Heart left ventricle (tissue), 16 donors: ENCODE measurements at places on chromosomes 12 and 14. TPM values are rescaled to one million over a fixed set of nuclear protein-coding genes. Genes with fewer than 3 reads are reported as not detected.

DNA sequence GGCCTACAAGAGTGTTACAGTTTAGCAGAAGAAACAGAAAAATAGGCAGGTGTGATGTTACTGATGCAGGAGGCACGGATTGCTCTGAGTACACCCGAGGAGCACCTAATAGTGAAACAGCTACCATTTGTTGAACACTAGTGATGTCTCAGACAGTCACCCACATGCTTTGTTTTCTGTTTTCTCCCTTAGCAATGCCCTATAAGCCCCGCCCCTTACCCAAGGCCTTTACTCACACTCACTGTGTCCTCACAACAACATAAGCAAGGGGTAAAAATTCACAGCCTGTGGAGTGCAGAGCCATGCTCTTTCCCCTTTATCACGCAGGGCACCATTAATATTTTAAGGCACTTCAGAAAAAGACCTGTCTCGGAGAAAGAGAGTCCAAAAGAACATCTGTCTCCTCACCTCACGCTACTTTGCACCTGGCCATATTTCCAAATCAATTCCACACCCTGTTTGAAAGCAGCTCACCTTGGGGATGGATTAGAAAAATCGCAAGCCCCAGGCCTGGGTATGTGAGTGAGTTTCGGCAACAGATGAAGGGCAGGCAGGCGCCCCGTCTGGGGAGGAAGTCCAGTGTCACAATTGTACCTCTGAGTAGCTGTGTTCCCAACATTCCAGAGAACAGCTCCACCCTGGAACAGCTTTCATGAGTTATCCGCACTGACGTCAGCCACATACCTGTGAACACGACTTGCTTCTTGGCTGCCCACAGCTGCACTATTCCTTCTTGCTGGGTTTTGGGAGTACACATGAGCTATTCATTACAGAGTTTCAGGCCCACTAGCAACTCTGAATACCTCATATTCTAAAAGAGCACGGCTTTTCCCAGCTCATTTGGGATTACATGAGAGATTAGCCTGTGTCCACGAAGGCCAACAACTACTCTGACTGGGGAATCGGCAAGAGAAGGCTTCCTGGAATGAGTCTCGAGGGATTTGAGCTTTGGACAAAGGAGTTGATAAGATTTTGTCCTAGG lies 26.0 kb downstream of the MAPK1IP1L start:
- no peak for DNase-seq

Gene CATSPERB
- not detected for total RNA-seq

DNA sequence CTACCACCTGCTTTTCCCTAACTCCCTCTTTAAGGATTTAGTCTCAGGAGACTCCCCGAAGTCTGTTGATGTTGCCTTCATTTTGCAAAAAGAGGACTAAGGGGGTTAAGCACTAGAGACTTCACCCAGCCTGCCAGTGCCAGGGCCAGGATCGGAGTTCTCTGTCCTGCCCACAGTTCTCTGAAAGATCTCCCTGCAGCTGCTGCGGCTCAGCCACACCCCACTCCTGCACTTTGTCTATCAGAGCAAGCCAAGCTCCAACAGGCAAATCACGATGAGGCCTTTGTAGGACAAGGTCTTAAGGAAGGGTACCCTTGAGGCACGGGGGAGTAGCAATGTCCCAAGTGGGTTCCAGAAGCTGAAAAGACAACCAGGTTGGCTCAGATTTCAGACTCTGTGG lies 148.8 kb upstream of the EGLN3 start:
- DNase-seq, result no peak

GRCh38 chr14:104770851-104771272 lies 17.9 kb downstream of the SIVA1 start:
- DNase-seq, result no peak

- no peak for DNase-seq
Observed at GRCh38 chr12:92055877-92056276, 89.8 kb downstream of the BTG1 start.

GRCh38 chr12:127078577-127079350 lies 1188.2 kb upstream of the TMEM132C start:
- DNase-seq, result no peak

Gene KRT74
- total RNA-seq, result not detected

GRCh38 chr12:100326208-100326607 lies 30.7 kb upstream of the SLC17A8 start:
- no peak for DNase-seq

- DNase-seq, result no peak
Observed at GRCh38 chr14:50451854-50452253, 55.2 kb upstream of the CDKL1 start.

GRCh38 chr12:32124637-32125036 lies 18.0 kb downstream of the BICD1 start:
- DNase-seq, result no peak

- no peak for DNase-seq
Observed at GRCh38 chr12:124774054-124774461, 89.6 kb downstream of the SCARB1 start.

DNA sequence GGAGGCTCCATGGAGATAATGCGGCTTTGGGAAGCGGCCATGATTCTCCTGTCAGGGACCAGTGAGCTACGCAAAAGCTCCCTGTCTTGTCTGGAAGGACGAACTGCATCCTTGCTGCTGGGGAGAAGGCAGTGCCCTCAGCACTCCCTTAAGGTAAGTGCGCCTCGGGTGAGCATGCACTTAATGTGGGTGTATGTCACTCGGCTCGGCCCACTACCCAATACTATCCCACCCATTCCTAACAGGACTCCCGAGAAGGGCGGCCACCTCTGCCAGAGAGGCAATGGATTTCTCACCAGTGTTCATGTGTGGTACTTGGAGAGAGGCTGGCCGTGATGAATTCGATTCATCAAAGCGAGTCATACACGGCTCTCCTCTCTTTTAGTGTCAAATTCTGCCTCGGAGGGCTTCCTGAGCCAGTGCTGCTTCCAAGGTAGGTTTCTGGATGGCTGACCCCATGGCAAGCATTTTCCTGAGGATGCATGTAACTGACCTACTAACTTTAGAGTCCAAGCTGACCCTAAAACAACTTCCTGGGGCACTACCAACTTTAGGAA lies 151.7 kb upstream of the RTL1 start:
- peak; percentile 10 for DNase-seq

- DNase-seq, result no peak
Observed at GRCh38 chr12:46556105-46556559, 183.6 kb upstream of the SLC38A2 start.

Gene POU6F1
- total RNA-seq, result 8.4 TPM

Gene HSPA2
- 16.3 TPM for total RNA-seq

GRCh38 chr12:56679883-56680575 lies 8.1 kb downstream of the PTGES3 start:
- no peak for DNase-seq

Gene SYNE3
- 6.2 TPM for total RNA-seq

Gene ZBTB1
- 28.5 TPM for total RNA-seq

Gene INHBE
- not detected for total RNA-seq

GRCh38 chr14:102948698-102949061 lies 26.2 kb downstream of the AMN start:
- no peak for DNase-seq

DNA sequence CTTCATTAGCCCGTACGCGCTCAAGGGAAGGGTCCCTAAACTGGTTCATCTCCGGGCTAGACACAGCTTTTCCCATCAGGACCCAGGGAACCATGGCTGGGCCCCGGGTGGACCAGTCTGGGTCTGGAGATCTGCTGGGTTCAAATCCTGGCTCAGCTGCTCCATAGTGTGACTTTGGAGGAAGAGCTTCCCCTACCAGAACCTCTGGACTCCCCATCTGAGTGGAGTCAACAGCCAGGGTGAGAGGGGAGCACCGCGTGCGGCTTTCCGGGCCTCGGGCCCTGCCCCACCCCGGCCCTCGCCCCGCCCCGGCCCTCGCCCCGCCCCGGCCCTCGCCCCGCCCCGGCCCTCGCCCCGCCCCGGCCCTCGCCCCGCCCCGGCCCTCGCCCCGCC lies 41.2 kb downstream of the BEGAIN start:
- DNase-seq, result no peak

- DNase-seq, result no peak
Observed at GRCh38 chr12:95473231-95473883, 595 bp upstream of the METAP2 start.

DNA sequence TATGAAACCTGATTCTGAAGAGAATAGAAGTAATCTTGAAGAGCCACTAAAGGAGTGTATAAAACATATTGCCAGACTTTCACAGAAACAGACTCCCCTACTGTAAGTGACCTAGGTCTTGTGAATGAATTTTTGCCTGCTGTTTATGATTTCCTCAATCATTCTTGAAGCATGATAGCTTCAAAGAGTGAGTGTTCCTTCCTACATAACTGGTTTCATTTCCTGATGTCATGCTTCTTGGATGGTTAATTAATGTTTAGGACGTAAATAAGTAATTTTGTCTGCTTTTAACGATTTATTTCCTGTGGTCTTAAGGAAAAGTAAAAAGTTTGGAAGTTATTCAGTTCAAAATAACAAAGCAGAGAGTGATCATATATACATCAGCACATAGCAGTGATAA lies 129.8 kb downstream of the PIK3C2G start:
- no peak for DNase-seq

DNA sequence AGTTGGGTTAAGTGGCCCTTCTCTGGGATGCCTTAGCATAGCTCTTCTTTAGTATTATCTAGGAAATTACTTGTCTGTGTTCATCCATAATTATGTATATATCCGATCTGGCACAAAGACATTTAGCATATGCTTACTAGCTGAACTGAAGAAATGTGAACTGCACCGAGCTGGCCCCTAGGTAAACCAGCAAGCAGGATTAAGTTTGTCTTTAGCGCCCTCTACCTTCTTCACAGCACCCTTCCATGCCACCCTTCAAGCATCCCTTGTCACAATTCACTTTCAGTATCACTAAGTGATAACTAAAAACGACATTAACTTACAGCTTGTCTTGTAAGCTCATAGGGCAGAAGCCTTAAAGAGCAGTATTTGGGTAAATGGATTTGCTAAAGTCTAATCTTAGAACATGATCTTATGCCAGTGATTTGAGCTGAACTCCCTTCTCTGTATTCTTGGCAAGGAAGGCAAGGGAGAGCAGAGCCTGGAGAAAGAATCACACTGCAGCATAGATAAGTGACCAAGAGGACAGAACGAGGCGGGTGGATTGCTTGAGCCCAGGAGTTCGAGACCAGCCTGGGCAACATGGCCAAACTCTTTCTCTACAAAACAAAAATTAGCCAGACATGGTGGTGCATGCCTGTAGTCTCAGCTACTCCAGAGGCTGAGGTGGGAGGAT lies 2.6 kb upstream of the HAL start:
- no peak for DNase-seq

- no peak for DNase-seq
Observed at GRCh38 chr12:132243596-132244310, 85.6 kb downstream of the GALNT9 start.

Gene MEG3
- total RNA-seq, result 19.8 TPM

- DNase-seq, result no peak
Observed at GRCh38 chr14:93751946-93752655, 36.2 kb downstream of the PRIMA1 start.

- no peak for DNase-seq
Observed at GRCh38 chr12:106771425-106771824, 3.1 kb upstream of the RIC8B start.

Gene CHGA
- not detected for total RNA-seq

GRCh38 chr12:79558924-79559469 lies 131.8 kb downstream of the PAWR start:
- DNase-seq, result no peak

GRCh38 chr12:103676893-103677292 lies 89.8 kb downstream of the STAB2 start:
- DNase-seq, result no peak

- no peak for DNase-seq
Observed at GRCh38 chr12:22458298-22458937, 85.9 kb downstream of the C2CD5 start.

DNA sequence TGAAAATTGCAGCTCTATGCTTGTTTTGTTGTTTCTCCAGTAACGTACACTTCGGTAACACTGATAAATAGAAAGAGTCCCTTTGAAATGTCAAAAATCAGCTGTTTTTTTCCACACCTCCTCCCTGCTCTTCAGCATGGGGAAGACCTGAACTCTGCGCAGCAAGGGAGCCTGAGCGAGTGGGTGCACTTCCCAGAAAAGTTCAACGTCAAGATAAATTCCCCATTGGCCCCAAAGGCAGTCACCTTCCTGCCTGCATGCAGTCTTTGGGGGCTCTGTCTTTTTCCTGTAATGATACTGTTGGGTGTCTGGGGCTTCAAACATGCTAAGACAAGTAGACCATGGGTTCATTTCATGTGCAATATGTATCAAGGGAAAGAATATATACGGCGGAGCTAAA lies 8.8 kb upstream of the FOXG1 start:
- no peak for DNase-seq

Gene SYCP3
- total RNA-seq, result not detected

Gene ASIC1
- total RNA-seq, result 0.44 TPM

Gene CEBPE
- 0.32 TPM for total RNA-seq

Gene CLEC6A
- total RNA-seq, result not detected

DNA sequence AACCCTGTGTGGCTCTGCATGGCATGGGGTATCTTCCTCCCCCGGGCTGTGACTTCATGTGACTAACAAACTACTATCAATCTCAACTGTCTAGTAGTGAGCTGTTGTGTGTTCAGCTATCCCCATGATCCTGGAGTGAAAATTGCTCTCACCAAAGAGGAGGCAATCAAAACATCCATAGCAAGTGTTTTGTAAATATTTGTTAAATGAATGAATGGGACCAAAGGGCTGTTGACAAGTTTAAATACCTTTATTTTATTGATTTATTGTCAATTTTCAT lies 138.1 kb upstream of the CPM start:
- no peak for DNase-seq

Gene FAM181A
- not detected for total RNA-seq

DNA sequence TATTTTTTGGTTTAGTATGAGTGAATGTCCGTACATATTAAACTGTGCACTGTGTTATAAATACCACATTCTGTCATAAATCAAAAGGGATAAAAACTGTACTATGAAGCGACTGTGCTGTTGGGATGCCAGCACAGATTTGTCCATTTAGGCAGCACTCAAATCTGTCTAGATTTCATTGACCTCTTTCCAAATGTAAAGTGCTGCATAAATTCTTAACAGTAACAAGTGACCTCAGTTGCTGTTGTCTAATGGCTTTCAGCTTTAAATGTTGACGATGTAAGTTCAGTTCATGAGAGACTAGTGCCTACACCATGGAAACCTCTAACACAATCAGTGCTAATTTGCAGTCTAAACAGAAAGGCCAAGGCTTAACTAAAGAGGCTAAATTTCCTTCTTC lies 531.4 kb upstream of the LMO3 start:
- no peak for DNase-seq

- DNase-seq, result no peak
Observed at GRCh38 chr12:116247377-116247776, 30.1 kb downstream of the MED13L start.

GRCh38 chr12:77079631-77080030 lies 14.3 kb upstream of the E2F7 start:
- DNase-seq, result no peak

DNA sequence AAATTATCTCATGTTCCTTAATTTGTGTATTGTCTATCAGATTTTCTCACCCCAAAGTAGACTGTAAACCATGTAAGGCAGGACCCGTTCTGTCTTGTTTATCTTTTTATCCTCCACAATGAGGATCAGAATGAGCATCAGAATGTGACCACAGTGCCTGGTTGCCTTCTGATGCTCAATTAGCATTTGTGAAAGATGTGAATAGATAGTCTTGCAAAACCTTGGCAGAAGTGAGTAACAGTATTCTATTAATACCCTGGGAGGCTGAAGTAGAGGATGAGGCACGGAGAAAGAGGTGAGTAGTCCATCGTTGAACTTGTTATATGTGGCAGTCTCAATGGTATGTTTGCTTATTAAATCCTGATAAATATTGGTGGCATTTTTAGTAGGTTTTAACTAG lies 781.4 kb downstream of the NRXN3 start:
- no peak for DNase-seq

Gene RD3L
- 26.7 TPM for total RNA-seq

GRCh38 chr14:90405755-90406154 lies 8.9 kb downstream of the CALM1 start:
- DNase-seq, result no peak
